Brain pericyte (primary cell): ENCODE measurements at places on chromosomes 3 and 15.

DNA sequence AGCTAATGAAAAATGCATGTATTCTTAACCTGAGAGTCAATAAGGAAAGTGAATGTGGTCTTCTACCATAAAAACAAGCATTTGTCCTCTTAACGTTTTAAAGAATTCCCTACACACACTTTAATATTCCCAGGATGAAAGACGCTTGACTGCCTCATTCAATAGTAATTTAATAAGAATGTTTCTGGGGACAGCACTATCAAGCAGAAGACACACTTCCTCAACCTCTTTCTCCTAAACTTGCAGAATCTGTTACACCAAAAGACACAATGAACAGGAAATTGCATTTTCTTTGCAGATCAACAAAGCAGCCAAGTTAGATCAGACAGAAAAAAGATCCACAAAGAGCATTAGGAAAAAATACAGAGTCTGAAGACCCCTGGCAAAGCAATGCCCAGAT is 97.7 kb downstream of the PLCH1 start:
- DNase-seq, result no peak

DNA sequence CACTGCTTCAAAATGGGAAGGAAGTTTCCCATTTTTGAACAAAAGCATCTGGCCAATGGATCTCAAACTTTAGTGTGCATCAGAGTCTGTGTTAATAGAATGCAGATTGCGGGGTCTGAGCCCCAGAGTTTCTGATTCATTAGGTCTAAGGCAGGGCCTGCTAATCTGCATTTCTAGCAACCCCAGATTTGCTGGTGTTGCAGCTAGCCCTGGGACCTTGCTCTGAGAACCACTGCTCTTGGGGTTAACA is 30.7 kb upstream of the USP3 start:
- DNase-seq, result no peak

DNA sequence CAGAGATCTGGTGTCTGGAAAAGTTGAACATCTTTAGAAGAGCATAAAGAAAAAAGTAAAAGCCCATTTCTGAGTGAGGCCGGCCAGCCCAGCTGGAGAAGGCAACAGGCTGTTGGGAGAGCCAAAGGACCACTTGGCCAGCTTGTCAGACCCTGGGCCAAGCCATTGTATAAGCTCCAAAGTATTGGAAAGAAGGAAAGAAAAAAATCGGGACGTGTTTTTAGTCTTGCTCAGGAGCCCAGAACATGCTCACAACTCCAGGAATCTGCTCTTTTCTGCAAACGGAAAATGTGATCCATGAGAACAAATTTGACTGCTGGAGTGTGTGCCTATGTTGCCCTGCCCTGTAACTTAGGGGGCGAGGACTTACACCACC is 10.4 kb upstream of the CLPX start:
- no peak for DNase-seq

GRCh38 chr3:190495796-190496195 is 18.1 kb upstream of the IL1RAP start:
- no peak for DNase-seq

- no peak for DNase-seq
These were observed 2.5 kb upstream of the EID1 start for GRCh38 chr15:48875241-48875960.
